ENCODE measurements at places on chromosomes 5 and 9.

GRCh38 chr5:87231037-87231808, 36.5 kb upstream of the RASA1 start:
- no peak for DNase-seq

DNA sequence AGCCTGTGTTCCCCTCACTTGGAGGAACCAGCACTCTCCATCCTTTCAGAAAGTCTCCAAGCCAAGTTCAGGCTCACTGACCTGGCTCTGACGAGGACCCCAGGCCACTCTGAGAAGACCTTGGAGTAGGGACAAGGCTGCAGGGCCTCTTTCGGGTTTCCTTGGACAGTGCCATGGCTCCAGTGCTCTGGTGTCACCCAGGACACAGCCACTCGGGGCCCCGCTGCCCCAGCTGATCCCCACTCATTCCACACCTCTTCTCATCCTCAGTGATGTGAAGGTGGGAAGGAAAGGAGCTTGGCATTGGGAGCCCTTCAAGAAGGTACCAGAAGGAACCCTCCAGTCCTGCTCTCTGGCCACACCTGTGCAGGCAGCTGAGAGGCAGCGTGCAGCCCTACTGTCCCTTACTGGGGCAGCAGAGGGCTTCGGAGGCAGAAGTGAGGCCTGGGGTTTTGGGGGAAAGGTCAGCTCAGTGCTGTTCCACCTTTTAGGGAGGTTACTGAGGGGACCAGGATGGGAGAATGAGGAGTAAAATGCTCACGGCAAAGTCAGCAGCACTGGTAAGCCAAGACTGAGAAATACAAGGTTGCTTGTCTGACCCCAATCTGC, 4.7 kb upstream of the NUP214 start:
- DNase-seq = no peak

DNA sequence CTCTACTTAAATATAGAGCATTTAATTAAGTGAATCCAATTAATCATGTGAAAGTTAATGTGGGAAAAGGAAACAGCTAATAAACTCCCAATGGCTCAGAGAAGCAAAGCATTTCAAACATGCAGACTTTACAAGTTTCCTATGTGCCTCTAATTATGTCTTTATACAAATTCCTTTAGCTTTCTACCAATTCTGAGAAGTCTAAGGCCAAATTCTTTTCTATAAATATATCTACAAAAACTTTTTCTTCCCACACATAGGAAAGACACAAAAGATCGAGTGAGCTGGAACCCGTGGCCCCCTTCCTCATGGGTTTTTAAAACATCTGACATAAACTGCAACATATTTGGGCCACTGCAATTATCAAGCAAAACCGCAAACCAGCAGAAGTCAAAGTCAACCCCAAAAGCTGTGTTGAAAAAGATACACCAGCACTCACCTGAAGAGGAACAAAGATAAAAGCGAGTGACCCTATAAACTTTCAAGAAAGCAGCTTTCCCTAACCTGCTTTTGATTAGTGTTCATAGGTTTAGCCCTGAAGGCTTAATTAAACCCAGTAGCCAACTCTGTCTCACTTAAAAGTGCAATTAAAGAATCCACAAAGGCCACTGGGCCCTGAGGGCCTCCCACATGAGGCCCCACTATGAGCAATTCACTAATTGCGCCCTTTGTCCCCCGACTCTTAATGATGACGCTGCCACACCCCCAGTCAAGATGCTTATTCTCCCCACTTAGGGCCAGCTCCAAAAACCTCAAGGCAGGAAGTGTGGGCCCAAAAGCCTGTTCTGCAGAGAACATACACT, 12.1 kb downstream of the SEMA5A start:
- no peak for DNase-seq

GRCh38 chr5:140868721-140869554, at the start of gene PCDHA11:
PCDHA11 (plus strand) TSS chr5:140868957; CDS start chr5:140869104, 147 bp downstream.
- no peak for DNase-seq

DNA sequence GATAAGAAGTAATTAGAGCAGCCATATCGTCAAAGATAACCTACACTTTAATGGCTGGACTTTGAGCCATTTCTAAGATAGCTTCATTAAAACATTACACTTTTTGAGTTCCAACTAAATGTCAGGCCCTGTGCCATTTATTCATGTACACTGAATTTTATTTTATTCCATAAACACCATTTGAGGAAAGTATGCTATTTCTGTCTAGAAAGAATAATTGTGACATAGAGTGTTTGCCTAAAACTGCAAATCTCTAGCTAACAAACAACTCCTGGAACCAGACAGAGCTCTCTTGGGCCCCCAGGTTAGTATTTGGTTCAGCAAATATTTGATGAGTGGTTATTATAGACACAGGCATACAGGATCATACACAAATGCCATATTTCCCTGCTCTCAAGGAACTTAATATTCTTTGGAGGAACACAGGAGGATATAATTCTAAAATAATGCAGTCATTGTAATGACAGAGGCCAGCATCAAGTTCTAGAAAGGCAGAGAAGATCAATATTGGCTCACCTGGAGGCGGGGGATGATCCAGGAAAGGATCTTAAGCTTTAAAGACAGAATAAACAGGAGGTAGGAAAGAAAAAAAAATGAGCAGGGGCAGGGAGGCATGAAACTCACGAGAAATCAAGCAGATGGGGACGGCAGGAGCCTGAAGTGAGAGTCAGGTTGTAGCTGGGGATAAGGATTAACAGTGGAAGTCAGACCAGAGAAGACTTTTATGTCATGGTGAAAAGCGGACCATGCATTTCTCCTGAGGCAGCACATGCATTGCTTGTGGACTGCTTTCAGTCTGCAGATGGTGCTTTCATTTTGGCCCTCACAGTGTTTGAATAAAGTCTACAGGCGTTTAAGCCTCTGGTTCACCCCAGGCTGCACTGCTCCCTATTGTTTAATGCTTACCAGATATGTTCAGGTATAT, 127.7 kb downstream of the GCNT1 start:
- DNase-seq = no peak

DNA sequence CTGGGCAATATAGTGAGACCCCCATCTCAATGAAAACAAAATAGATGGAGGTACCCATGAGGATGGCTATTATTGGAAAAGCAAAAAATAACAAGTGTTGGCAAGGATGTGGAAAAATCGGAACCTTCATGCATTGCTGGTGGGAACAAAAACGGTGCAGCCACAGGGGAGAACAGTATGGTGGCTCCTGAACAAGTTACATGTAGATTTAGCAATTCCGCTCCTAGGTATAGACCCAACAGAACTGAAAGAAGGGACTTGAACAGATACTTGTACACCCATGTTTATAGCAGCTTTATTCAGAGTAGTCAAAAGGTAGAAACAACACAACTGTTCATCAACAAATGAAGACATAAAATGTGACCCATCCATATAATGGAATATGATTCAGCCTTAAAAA, 43.0 kb downstream of the NTNG2 start:
- DNase-seq = no peak

GRCh38 chr9:3477236-3477834, 48.5 kb downstream of the RFX3 start:
- no peak for DNase-seq

DNA sequence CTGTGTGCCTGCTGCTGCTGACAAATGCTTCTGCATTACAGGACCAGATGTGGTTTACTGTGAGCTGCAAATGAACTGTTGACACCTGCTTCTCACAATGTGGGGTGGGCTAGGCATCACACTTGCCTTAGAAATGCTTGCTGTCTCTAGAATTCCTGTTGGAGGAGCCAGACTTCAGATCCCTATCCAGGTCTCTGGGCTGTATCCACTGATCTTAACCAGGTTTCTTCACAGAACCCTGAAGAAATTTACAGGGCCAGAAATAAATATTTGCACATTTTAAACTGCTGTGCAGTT, 255.4 kb downstream of the FAM114A2 start:
- no peak for DNase-seq

DNA sequence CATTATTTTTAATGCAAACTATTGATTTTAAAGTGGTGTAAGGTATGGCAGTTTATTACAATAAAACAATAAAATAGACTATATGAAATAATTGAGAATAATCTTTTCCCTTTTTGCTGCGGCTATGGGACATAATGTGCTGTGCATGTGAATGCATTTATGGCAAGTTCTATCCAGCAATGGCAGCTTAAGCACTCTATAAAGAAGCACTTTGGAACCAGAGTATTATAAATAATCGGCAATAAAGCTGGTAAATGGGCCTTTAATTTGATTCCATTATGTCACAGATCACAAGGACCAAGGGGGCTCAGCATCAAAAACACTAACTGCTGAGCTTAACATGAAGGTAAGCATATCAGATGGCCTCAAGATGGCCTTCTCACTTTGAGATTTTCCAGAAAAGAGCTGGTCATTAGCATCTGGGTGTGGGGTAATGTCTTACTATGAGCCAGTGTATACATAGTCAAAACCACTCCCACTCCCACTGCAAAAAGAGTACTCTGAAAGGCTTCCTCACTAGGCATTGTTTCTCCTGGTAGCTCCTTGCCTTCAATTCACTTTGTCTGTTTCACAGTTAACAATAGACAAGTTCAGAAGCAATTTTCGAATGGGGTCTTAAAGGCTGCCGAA, 97.1 kb upstream of the ASTN2 start:
- no peak for DNase-seq

GRCh38 chr9:133679056-133679455, 42.9 kb downstream of the DBH start:
- no peak for DNase-seq

DNA sequence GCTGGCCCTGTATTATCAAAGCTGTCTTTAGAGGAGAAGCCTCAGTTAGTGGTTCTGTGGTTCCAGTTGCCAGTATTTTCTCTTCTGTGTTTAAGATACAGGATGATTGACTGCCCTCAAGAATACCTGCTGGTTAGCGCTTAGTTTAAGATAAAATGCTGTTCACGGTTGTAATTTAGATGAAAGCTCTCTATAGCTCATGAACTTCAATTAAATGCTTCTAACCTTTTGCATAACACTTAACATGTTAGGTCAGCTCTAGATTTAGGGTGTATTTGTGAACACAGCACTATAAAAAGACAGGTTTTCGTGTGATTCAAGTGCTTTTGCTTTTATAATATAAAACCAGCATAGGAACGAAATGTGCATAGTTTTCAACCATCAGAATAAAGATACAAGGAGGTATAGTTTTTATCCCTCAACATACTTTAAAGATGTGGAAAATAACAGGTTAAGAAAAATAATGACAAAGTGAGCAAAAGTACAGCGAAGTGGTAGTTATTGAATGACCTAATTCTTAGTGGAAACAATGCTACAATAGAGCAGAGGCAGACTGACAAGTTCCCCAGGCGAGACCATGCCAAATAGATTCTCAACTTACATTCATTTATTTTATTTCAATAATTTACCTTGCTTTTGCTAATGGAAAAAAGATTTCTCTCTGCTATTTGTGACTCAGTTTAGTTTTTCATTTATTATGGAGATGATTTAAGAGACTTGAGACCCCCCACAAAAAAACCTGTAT, 602.6 kb upstream of the DMAC1 start:
- DNase-seq = no peak

- DNase-seq = no peak
These were observed 52.0 kb downstream of the EXD3 start for GRCh38 chr9:137370865-137371520.

DNA sequence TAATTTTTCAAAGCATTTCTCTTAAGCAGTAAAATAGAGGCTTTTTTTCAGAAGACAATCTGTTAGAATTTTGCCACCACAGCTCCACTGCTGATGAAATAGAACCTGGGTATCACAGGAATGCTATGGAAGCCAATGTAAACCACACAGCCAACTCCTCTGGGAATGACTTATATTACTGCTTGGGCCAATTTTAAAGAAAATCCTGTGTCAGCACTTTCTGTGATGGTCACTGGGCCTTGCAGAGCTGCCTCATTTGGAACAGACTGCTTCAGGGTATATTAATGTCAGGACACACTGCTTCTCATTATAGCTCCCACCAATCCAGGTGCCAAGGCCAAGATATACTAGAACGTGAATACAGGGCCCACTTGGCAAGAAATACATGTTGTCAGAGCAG, 144.1 kb upstream of the ACTBL2 start:
- DNase-seq = no peak

- no peak for DNase-seq
These were observed 2.8 kb downstream of the PURA start for GRCh38 chr5:140116716-140117115.

DNA sequence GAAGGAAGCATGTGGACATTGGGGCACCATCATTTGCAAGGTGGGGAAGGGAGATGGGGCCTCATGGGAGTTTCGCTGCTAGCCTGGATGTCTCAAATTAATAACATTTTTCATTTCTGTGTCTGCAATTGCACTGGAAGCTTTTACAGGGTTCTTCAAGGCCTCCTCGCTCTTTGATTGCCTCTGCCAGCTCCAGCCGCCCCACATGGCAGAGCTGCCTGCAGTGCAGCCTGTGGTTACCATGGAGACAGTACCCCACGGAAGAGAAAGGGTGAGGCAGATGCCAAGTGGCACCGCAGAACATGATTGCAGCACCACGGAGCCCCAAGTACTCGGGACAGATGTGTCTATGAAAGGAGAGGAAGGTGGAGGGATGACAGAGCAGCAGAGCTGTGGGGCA, 25.4 kb downstream of the CTNND2 start:
- DNase-seq = no peak

GRCh38 chr9:35656348-35656747, 1.5 kb downstream of the RMRP start:
- DNase-seq = no peak

DNA sequence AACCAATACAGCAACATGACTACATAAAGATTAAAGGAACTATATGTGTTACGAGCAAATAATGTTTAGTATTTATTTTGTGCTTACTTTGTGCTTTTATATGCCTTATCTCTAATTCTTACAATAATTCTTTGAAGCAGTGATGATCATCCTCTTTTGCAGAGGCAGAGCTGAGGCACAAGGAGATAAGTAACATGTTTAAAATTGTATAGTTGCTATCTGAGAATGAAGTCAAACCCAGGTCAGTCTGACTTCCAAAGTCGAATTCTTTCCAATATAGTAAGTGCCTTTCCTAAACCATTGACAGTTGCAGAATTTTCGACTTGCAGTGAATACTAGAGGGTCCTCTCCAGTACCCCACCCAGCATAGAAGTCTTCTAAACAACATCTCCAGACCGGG, 12.0 kb upstream of the ZFAND5 start:
- no peak for DNase-seq

DNA sequence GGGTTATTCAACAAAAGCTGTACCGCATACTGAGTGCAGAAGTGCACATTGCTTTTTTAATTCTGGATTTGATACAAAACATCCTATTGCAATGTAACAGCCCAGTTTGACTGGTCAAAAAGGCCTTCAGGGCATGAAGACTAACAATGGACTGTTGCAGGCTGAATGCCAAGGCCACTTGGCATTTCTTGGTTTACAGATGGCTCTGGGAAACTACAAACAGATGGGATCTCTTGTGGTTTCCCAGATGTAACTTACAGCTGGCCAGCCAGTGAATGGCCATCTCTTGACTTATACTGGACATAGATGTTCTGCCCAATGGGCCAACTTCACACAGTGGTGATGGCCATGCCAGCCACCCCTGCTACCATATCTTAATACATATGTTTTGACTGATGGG, 36.8 kb downstream of the UGT3A2 start:
- DNase-seq = peak; percentile 18

DNA sequence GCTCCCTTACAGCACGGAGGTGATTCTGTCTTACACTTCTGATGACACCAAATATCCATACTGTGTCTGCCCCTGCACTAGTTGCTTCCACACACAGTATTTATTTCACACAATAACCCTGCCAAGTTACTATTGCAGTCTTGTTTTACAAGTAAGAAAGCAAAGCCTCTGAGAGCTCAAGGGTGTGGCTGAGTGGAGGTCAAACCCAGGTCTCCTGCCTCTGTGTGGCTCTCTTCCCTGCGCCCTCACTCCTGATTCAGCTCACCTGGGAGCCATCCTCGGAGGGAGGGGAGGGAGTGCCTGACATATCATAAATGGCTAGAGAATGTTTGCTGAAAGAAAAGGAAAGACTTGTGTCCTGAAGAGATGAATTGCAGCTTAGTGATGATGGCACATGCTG, 41.0 kb downstream of the MVB12B start:
- no peak for DNase-seq

All from thyroid gland (tissue), 4 donors.